ENCODE measurements at places on chromosomes 6 and 20.
A peak's percentile ranks its signal among the peaks of the same experiment; 100 is the strongest.

DNA sequence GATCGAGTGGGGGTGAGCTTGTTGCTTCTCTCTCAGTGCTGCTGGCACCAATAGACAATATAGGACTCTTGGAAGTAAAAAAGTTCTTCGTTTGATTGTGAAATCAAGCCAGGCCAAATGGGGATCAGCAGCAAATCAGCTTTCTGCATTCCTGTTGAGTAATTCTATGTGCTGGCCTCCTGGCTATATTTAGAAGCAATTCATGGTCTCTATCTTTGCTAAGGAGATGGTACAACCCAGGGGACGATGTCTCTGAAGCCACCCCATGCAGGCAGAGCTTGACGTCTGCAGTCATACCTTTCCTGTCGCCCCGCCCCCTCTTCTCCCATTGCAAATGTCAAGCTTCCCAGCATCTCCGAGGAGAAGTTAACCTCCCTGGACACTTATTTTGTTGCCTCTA lies 199.1 kb downstream of the SCP2D1 start:
- no peak for DNase-seq

- DNase-seq, result no peak
These were observed 84.6 kb upstream of the DTNBP1 start for GRCh38 chr6:15747354-15747883.

DNA sequence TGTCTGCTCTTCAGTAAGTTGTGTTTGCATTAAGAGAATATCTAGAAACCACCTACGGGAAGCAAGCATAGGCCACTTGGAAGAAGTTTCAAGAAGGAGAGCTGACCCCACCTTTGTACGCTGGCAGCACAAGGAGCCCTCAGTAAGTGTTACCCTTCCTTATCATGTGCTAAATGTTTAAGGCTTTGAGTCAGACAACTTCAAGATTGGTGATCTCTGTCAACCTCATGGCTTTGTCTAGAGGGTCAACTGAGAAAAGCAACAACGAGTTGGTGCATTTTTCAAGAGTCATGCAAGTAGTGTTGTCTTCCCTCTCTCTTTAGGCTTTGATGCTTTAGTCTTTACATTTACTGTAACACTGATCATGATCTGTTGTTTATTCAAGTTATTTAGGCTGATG lies 53.2 kb upstream of the SPTLC3 start:
- DNase-seq, result no peak

DNA sequence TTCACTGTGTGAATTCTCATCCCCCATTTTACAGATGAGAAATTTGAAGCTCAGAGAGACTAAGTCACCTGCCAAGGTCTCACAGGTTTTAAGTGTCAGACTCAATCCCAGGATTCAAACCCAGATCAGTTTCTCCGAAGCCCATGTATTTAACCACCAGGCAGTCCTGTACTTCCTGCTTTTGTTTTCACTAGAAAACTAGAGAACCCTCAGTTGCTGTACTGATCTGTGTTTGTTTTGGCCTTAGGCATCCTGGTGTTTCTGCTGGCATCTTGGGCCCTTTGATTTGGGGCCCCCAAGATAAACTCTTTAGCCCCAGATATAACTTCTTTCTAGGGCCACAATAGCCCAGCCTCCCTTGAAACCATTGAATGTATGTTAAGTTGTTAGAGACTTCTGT lies 36.5 kb downstream of the PPP1R16B start:
- DNase-seq, result no peak

DNA sequence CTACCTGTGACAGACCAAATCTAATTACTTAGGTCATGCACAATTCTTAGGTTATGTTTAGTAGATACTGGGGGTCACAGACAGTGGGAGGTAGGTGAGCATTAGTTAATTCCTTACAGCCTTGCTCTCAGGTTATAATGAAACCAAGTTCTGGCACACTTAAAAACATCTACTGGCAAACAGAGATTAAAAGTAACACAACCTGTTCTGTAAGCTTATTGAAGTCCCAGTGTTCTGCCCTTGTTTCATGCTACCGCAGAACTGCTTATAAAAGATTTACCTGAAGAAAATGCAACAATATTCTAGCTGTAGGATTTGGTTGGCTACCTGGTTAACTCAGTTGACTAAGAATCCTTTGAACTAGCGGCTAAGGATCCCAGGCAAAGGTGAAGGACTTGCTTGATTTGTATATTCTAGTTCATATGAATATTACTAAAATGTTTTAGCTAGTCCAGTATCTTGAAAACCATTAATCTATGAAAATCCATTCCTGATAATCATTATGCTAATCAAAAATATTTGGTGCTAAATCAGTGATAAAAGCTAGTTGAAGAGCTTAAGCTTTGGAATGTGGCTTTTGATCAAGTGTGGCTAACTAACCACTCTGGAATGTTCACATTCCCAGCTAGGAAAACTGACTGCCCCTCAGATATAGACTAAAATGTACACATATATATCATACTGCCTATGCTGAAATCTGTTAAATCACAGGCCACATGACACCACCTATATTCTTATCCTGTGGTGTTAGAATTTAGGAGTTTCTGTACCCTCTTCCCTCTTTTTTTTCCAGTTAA lies 7.2 kb downstream of the PEX3 start:
- DNase-seq, result no peak

DNA sequence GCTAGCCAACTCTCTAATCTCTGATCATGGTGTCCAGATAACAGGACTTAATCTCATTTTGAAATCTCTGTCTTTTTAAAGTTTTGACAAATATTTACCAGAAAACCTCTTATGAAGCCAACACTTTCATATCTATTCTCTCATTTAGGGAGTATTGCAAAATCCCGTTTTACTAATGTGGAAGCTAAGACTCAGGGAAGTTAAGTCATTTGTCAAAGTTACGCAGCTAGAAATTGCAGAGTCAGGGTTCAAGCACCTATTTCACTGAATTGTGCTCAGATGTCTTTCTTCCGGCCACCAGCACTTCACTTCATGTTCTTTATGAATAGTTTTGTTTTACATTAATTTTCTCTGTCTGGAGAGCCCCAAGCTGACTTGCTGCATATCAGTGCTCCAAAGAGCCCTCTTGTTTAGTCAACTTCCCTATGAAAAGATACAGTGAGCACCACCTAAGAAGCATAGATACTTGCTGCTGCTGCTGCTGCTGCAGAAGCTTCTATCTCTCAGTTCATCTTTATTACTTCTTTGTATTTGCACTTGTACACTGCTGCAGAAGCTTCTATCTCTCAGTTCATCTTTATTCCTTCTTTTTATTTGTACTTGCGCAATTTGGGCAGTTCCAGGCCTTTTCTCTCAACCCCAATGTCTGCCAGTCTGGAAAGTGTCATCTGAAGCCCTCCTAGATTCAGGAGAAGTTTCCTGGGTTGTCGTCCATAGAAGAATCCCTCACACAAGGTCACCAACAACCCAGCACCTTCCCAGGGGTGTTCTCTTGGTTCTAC lies 329.7 kb downstream of the MAFB start:
- DNase-seq, result no peak

GRCh38 chr6:74519163-74519562 lies 686.7 kb downstream of the COL12A1 start:
- no peak for DNase-seq

DNA sequence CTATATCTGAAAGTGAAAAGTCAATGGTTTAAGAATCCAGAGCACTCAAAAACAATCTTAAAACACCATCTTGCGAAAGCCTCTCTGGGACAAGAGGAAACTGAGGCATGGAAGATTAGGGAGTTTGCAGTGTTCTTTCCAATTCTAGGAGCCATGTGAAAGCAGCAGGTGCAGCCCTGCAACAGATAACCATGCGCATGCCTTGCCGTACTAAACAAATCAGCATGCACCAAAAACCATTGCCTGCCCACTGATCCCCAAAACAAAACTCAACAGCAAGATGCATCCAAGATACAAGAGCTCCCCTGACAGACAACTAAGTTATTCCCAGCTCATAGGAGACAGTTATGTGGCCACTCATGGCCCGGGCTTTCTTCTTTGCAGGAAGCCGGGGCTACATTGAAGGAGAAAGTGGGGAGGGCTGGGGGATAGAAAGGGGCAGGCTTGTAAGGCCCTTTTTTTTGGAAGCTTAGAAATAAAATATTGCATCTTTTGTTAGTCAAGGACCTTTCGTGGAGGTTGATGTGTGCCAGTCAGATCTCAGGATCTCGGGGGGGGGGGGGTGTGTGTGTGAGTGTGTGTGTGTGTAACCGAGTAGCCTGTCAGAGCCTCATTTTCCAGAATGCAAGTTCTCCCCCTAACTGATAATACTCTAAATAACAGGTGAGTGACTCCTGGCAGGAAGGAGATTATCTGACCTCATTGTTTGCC lies 178.4 kb downstream of the MBOAT1 start:
- DNase-seq, result no peak

DNA sequence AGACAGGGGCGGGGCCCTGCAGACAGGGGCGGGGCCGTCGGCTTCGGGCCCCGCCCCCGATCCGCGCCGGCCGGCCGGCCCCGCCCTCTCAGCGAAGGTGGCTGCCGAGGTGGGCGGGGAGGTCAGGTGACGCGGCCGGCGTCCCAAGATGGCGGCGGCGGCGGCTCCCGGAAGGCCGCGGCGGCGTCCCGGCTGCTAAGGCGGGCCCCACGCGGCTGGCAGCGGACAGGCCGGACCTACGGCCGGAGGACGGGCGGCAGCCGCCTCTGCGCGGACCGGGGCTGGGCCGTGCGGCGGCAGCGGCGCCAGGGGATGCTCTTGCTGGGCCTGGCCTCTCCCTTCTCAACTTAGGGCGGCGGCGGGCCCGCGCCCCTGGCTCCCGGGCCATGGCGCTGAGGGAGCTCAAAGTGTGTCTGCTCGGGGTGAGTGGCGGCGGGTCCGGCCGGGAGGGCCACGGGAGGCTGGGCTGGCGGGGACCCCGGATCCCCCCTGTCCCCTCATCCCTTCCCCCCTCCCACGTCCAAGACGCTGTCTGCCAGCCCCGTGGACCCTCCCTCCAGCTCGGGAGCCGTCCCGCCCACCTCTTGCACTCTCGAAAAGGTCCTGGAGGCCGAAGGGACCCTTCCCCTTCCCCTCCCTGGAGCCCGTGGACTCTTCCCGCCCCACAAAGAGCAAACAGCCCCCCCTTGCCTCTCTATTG lies at the start of gene RAB22A:
Gene RAB22A (plus strand): TSS at position 125 of the 700 bp plus-strand sequence. CDS start 262 bp downstream, at position 387.
- DNase-seq, result peak; percentile 48

- DNase-seq, result peak; percentile 11
These were observed 284.7 kb upstream of the TAB2 start for GRCh38 chr6:149032599-149033405.

- DNase-seq, result no peak
These were observed 50.9 kb upstream of the OLIG3 start for GRCh38 chr6:137545073-137545472.

- no peak for DNase-seq
These were observed 22.2 kb upstream of the TXLNB start for GRCh38 chr6:139313784-139314545.

DNA sequence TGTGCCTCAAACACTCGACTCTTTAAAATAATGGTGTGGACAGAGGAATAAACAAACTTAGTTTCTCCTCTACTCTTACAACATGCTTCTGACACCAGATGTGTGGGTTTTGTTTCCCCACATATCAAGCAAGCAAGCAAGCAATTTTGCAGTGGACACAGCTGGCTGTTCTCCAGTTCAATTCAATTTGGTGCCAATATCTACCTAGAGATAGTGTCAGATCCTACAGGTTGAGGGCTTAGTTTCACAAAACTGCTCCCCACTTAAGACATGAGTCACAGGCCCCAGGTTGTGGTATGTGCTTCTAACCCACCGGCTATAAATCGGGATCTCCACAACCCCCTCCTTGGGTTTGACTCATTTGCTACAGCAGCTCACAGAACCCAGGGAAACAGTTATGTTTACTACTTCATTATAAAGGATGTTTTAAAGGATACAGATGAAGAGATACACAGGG lies 131.4 kb upstream of the TRAF3IP2 start:
- no peak for DNase-seq

DNA sequence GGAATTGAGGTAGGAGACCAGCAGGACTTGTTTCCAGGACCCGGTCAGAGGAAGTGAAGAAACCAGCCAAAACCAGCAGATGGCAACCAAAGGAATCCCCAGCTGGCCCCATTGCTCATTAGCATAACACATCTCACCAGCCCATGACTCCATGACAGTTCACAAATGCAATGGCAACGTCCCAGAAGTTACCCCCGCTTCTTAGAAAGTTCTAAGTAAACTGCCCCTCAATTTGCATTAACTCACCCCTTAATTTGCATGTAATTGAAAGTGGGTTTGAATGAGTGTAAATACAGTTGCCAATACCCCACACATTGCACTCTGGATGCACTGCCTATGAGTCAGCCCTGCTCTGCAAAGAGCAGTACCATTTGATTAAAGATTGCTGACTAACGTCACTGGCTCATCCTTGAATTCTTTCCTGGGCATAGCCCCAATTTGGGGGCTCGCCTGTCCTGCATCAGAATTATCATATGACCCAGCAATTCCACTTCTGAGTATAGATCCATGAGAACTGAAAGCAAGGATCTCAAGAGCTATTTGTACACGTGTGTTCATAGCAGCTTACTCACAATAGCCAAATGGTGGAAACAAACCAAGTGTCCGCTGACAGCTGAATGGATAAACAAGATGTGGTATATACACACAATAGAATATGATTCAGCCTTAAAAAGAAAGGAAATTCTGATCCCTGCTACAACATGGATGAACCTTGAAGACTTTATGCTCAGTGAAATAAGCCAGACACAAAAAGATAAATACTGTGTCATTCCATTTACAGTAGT lies 36.4 kb downstream of the MYLK4 start:
- no peak for DNase-seq

Data from occipital lobe (tissue), 3 donors.